Epithelial cell of prostate (primary cell): ENCODE measurements at places on chromosomes 7 and 10.

DNA sequence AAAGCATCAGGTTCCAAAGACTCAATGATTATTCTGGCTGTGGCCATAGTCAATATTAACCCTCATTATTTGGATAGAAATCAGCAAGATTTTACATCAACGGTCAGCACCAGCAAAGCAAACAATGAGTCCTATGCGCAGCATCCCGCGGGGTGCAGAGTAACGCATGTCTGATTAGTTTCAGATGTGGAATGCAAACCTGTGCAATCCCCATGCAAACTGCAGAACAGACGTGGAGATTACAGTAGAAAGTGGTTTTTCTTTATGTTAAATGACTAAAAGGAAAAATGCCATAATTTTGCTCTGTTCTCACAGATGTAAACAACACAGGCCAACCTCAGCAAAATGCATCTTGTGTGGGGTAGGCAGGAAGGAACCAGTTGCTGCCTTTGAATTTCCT is 258.1 kb upstream of the GRB10 start:
- no peak for DNase-seq

DNA sequence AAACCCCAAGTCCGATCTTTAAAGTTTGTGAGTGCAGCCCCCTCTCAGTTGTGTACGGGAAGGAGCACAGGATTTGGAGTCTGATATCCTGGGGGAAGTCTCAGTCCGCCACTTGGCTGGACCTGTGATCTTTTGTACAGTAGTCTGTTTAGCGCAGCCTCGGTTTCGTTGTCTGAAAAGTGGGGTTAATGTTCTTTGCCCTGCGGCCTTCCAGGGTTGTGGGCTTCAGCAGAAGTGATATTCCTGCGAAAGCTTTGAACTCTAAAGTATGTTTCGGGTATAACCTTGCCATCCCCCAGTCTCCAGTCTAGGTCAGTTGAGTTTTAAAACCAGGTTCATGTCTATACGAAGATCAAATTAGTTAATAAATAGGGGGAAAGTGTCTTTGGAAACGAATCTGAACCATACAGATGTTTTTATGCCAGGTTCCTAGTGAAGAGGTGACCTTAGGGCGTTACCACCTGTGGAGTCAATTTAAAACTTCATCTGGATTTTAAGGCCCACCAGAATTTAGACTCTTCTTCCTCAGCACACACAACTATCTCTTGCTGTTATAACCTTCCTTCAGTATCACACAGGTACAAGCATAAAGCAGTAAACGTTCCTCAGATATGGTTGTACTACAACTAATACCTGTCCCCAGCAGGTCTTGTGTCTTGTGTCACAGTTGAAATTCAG is 904 bp downstream of the R3HCC1L start:
- DNase-seq = no peak

GRCh38 chr7:26329520-26330255 is 38.0 kb downstream of the SNX10 start:
- no peak for DNase-seq

- DNase-seq = peak; percentile 75
Observed at GRCh38 chr10:27383595-27384542, 120.2 kb upstream of the RAB18 start.

DNA sequence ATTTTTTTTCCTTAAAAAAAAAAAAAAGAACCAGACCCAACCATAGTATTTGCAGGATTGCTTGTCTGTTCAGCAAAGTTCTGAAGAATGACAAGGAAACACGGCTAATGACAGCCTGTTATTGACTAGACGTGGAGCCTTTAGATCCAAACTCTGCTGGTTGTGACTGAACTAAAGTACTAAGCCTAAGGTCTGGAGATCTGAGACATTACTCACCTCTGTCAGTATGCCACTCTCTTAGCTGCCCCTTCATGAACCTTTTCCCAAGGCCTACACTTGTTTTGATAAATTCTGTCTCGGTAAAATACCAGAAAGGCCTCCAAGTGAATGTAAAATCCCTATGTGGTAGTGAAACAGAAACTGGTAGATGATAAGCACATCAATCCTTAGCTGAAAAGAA is 101.0 kb downstream of the CABCOCO1 start:
- DNase-seq = no peak

DNA sequence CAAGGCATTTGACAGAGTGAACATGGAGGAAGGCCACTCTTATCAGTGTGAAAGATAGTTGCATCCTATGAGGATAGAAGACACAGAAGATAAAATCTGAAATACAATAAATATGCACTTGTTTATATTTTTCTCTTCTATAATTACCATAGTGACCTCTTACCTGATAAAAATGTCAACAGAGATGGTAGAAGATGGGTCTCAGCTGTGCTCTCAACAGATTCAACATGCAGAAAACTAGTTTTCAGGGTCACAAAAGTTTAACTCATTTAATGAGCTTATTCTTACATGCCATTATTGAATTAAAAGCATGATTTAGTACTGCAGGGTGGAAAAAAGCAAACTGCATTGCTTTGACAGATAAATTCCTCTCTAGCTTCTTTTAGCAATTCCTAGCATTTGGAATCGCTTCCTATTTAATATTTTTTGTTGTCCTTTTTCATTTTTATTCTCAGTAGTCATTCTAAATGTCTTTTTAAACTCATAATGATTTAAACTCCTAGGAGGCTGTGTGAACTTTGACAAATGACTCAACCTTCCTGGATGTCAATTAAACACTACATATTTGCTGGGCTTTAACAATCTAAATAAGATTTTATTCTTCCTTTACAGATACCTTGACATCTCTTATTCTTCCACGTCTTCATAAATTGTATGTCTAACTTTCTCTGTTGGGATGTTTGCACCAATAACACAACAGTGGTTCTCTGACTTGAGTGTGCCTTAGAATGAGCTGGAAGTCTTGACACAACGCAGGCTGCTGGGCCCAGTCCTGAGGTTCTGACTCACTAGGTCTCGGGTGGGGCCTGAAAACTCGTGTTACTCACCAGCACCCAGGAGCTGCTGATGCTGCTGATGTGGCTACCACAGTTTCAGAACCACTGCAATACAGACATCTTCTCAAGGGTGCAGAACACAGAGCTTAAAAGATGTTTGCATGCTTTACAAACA is 565.5 kb upstream of the IGFBP3 start:
- DNase-seq = peak; percentile 85

DNA sequence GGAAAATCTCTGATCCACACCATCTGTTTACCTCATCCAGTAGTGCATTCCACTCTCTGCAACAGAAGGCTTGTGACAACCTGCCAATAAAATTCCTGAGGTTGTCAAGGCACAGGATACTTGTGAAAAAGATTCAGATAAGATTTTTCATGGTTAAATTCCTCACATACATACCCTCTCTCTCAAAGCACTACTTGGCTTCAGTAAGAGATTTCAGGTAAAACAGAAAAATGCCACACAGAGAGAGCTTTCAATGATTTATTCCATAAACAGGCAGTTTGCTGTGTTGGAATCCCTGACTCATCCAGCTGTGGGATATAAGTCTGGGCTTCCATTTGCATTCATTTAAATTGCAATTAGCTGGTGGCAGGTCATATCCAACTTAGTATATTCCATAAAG is 99.7 kb upstream of the CAV2 start:
- peak; percentile 26 for DNase-seq

GRCh38 chr10:110535958-110536891 is 31.3 kb upstream of the SMC3 start:
- DNase-seq = no peak

DNA sequence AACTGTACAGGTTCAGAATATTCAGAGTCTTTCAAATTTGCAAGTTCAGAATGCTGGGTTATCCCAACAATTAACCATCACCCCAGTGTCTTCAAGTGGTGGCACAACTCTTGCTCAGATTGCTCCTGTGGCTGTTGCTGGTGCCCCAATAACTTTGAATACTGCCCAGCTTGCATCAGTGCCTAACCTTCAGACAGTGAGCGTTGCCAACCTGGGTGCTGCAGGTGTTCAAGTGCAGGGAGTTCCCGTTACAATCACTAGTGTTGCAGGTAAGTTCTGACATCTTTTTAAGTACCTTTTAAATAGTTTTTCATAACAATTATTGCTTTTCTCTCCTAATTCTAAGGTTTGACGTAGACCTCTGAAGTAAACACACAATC is 2.7 kb downstream of the SP4 start:
- no peak for DNase-seq

GRCh38 chr7:150811-151221 is 41.6 kb upstream of the FAM20C start:
- DNase-seq = no peak

- DNase-seq = no peak
Observed at GRCh38 chr10:121438333-121438732, 159.9 kb downstream of the FGFR2 start.

GRCh38 chr10:14560791-14561765 is 213.6 kb downstream of the FAM107B start:
- no peak for DNase-seq

- DNase-seq = no peak
Observed at GRCh38 chr7:25297278-25297677, 69.0 kb upstream of the NPVF start.

DNA sequence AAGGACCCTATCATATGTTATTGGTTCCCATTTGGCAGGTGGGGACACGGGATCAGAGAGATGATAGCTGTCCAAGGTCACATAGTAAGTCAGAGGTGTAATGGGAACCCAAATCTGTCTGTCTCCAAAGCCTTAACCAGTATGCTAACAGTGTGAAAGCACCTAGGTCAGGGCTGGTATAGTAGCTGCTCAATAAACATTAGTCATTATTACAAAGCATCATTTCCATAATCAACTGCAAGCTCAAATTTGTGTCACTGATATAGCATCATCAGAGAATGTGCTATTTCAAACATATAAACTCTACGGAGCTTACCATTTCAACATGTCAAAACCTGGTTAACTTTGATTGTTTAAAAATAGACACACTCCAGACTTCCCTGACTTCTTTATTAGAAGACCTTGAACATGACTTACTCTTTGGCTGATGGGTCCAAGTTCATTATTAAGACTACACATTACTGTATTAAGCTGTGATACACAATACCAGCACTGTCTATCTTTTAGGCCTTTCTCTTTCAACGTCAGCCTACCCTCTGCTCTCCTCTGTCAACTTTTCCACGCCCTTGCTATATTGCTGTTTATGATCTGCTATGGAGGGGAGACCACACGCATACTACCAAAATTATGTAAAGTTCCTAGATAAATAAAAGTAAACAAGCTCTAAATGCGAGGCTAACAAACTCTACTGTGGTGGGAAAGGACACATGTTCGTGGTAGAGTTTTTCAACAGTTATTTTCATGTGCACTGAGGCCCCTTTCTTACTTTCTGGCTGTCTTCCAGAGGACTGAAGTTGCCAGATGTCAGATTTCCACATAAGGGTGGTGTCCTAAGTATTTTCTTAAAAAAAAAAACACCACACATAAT is 33.6 kb downstream of the DNMBP start:
- no peak for DNase-seq

DNA sequence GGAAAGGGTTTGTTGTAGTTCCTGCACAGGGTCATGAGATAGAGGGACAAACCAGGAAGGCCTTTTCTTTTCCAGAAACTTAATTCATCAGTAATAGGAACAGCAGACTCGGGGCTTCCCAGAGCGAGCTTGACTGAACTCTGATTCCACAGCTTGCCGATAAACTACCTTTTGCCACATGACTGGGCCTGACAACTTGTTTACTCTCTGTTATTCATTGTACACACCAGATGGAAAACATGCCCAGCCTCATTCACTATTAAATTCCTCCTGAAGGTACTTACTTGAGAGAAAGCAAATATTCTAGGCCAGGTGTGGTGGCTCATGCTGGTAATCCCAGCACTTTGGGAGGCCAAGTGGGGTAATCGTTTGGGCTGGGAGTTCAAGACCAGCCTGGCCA is 77.1 kb upstream of the FGFR2 start:
- peak; percentile 73 for DNase-seq

- DNase-seq = no peak
Observed at GRCh38 chr10:132371641-132372081, 25.3 kb upstream of the PWWP2B start.

DNA sequence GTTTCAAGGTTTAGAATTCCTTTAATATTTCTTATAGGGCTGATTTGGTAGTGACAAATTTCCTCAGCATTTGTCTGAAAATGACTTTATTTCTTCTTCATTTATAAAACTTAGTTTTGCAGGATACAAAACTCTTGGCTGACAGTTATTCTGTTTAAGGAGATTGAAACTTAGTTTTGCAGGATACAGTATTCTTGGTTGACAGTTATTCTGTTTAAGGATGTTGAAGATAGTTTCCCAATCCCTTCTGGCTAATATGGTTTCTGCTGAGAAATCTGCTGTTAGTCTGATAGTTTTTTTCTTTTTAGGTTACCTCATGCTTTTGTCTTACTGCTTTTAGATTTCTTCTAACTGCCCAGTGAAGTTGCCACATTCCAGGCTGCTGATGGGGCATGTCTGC is 186.8 kb downstream of the ITGB1 start:
- DNase-seq = no peak

- DNase-seq = no peak
Observed at GRCh38 chr10:69202332-69202731, 17.8 kb upstream of the HKDC1 start.

DNA sequence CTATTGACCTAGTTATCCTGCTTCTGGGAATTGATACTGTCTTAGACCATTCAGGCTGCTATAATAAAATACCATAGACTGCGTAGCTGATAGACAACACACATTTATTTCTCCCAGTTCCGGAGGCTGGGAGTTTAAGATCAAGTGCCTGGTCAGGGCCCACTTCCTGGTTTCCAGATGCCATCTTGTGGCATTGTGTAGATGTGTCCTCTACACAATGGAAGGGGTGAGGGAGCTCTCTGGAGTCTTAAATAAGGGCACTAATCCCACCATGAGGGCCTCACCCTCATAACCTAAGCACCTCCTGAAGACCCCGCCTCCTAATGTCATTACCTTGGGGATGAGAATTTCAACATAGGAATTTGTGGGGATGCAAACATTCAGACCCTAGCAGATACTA is 62.4 kb downstream of the SLC35B4 start:
- DNase-seq = no peak

GRCh38 chr7:132352800-132353199 is 223.5 kb downstream of the PLXNA4 start:
- no peak for DNase-seq

DNA sequence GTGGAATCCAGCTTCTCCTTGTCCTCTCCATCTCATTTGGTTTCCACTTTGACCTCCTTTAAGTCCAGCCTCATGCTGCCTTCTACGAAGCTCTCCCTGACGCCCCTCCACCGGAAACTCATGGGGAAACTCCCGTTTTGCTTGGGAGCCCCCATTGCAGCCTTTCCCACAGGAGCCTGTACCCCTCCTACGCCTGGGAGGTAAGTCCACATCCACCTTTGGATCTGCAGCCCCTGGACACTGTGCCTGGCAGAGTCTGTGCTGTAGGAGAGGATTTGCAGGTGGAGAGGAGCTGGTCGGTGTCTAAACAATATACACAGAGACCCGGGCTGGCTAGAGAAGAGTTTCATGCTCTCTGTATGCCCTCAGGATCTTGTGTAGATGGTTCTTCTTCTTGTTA is 296.1 kb downstream of the GLRX3 start:
- no peak for DNase-seq

DNA sequence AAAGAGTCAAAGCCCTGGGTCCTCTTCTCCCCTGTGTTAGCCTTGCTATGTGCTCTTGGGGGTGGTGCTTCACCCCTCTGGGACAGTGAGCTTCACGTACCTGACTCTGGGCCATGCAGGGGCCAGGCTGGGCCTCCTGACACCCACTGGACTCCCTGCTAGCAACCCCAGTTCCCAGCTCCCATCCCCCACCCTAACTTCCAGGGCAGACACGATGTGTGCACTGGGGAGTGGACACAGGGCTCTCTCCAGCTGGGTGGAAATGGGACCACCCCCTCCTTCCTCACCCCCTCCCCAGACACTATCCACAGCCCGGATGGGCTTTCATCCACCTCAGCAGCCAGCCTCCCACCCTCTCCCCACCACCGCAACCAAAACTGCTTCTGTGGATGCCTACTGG is 113.0 kb upstream of the ZNF479 start:
- DNase-seq = no peak
